ENCODE measurements at places on chromosomes 2 and 18.

GRCh38 chr2:234459401-234460009, 37.4 kb downstream of the ARL4C start:
- DNase-seq, result no peak

DNA sequence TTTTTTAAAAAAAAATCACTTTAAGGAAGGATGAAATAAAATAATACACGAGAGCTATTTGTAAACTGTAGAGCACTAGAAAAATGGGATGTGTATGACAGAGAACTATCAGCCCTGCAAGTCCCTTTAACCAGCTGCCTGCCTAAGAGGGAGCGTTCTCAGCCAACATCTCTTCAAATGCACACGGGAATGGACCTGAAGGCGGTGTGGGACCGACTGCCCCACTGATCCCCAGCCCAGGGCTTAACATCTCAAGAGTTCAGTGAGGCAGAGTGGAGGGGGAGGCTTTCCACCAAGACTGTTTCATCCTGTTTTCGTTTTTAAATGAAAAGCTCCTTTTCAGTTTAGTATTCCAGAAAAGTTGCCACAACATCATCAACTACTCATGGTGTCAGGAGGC, 2.2 kb downstream of the INPP4A start:
- DNase-seq, result no peak

DNA sequence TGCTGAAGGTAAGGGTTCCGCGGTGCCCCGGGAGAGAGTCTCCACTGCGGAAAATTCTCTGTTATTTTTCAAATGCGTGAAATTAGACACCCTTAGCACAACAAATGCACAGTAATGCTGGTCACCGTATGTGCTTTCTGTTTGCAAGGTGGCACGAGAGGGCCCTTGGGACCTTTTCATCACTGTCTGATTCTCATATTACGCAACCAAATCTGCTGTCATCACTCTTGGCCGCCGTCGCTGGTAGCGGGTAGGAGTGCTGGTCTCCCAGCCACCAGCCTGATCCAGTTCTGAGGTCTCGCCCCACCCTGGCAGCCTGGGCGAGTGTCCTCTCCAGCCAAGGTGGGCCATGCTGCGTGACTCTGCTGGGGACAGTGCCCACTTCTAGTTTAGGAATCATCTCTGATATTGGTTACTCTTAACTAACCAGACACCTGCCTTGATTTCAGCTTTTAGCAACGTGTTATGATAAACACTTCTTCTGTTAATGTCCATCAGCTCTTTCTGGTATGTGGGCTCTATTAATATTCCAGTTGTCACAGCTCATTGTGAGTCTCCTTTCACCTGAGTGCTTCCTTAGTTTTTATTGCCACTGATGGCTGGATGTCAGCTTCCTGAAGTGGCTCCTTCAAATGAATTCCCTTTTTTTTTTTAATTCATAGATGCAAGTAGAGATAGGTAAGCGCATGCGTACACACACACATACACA, 199.4 kb downstream of the GBX2 start:
- DNase-seq, result no peak

DNA sequence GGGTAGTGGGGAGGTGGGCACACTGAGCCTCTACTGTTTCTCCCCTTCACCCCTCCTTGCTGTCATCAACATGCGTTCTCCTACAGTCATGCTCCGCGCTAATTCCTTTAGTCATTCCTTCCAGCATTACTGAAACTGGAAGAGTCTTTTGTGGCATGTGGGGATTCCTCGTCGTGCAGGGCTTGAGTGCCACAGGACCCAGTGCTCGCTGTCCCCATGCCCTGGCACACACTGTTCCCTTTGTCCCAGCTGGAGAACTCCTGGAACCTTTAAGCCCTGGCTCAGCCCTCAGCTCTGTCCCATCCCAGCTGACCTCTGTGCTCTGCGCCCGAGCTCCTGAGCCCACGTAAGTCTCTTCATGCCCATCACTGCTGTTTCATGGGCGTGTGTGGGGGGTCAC, 42.1 kb downstream of the ODC1 start:
- no peak for DNase-seq

GRCh38 chr2:168890006-168890782, at the start of gene SPC25:
SPC25 (minus strand) TSS chr2:168890430; CDS start chr2:168889519, 911 bp downstream.
- peak; percentile 41 for DNase-seq

DNA sequence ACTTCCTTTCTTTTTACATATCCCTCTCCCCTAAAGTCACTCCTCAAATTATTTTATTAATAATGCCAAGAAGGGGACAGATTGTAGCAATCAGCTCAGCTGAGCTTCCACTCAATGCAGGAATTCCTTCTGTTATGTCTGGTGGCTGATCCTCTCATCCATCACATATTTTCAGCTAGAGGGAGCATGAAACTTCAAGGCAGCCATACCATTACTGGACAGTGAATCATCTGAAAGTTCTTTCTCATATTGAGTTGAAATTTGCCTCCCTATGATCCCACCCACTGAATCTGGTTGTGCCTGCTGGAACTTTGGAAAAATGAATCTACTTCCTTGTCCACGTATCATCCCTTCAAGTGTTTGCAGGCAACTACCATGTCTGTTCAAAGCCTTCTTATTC, 11.2 kb downstream of the ZNF385B start:
- DNase-seq, result peak; percentile 16

Measured in BJ (cell line).